Testis (tissue), 5 donors: ENCODE measurements at places on chromosomes 6 and 20. TPM values are rescaled to one million over a fixed set of nuclear protein-coding genes. Genes with fewer than 3 reads are reported as not detected.

Gene DNAH8
- total RNA-seq = 17.2 TPM

Gene NCOA7
- 18.9 TPM for total RNA-seq

Gene SPATS1
- 13.1 TPM for total RNA-seq

Gene SYCP2
- total RNA-seq = 23.8 TPM

Gene PSMF1
- total RNA-seq = 380 TPM

Gene CLPSL2
- not detected for total RNA-seq

Gene PRRT1
- total RNA-seq = 4.2 TPM

Gene STK35
- 73.0 TPM for total RNA-seq

Gene ADAM33
- 35.4 TPM for total RNA-seq

Gene PRPF6
- 107 TPM for total RNA-seq

Gene ENPP4
- 23.1 TPM for total RNA-seq

Gene HLA-G
- total RNA-seq = 4.4 TPM

Gene MUC21
- not detected for total RNA-seq

Gene GCLC
- total RNA-seq = 37.6 TPM

Gene PARD6B
- 15.4 TPM for total RNA-seq

Gene FAM50B
- total RNA-seq = 38.6 TPM

Gene KDM1B
- 41.1 TPM for total RNA-seq

Gene CDH22
- 1.8 TPM for total RNA-seq

Gene CSTF1
- total RNA-seq = 53.3 TPM

Gene VGLL2
- total RNA-seq = 1.7 TPM

Gene GJA10
- 0.19 TPM for total RNA-seq

Gene SGK1
- total RNA-seq = 154 TPM

Gene RNF39
- 4.3 TPM for total RNA-seq

Gene TXLNB
- 4.1 TPM for total RNA-seq
